Fibroblast of skin of back (primary cell): ENCODE measurements at places on chromosomes 1 and 21.
A peak's percentile ranks its signal among the peaks of the same experiment; 100 is the strongest.

- no peak for DNase-seq
Measured at GRCh38 chr1:156471496-156472490, 28.8 kb downstream of the MEF2D start.

- DNase-seq = no peak
Measured at GRCh38 chr1:246275036-246275435, 232.0 kb downstream of the SMYD3 start.

DNA sequence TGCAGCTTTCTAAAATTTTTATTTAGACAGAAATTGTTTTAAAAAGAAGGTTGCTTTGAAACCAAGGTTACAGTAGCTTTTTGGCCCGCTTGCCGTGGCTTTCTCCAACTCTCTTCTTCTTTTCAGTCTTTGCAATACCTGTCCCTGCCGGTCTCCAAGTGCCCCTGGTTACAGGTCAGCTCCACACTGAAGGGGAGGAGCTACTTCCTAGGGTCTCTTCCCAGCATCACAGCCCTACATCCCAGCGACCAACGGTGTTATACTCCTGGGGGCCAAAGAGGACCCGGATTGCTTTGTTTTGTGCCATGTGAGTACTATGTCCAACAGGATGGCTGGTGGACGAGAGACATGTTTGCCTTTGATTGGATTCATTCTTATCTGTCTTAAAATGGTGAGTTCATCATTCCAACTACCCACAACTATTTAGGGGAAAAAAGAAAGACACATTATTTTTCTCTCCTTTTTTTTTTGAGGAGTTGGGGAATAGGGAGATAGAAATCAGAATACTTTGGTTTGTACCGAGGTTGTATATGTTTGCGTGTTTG lies at the start of gene FNDC7:
FNDC7 (plus strand) TSS at position 303 of the 545 bp plus-strand sequence; CDS start at position 329, 26 bp downstream.
- DNase-seq = peak; percentile 52

- no peak for DNase-seq
Measured at GRCh38 chr1:26838474-26839338, 12.2 kb downstream of the ZDHHC18 start.

- no peak for DNase-seq
Measured at GRCh38 chr1:115665319-115666096, 23.7 kb downstream of the VANGL1 start.

DNA sequence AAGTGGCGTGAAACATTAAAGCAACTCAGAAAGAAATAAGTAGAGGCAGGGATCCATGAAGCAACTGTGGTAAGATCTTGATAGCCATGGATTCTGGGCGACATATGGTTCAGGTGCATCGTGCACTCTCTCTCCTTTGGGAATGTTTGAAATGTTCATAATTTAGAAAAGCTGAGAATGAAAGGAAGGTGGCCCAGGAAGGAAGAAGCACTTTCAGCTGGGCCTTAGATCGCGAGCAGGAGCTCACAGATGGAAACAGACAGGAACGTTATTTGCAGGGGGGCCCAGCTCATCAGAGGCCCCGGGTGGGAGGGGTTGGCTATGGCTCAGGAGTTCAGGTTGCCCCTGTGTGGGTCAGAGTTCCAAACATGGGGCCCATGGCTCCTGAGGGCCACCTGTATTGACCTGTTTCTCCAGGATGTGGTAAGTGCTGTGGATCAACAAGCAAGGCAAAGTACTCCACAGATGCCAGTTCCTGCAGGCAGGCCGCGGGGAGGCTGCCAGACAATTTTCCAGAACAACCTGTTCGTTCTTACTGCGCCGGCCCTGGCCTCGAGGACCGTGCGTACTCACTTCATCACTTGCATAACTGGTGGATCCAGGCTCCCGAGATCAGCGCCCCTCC lies 253.2 kb downstream of the TOMM20 start:
- no peak for DNase-seq

DNA sequence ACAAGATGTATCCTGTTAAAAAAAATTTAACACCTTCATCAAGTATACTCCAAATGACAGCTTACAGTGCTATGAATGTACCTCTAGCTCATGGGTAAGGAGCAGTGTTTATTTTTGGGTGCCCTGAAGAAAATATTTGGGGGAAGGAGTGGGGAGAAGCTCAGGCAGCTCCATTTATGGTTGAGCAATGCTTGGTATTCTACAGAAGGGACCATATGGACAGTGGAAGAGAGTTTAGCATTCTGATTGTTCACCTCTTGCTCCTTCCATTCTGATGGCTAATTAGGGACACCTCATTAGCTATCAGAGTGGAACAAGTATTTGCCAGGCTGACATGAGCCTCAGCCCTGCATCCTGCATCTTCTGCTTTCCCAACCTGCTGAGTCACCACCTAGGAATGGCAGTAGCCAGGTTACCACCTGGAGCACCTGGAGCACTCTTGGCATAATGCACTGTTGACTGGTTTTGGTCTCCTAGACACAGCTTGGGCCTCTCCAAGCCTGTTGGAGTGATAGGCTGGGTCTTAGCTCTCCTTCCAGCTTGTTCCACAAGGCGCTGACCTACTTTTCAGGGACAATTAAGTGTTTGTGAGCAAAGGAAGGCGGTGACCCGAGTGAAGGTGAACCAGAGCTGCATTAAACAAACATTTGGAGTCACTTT lies 62.0 kb upstream of the MACF1 start:
- no peak for DNase-seq

DNA sequence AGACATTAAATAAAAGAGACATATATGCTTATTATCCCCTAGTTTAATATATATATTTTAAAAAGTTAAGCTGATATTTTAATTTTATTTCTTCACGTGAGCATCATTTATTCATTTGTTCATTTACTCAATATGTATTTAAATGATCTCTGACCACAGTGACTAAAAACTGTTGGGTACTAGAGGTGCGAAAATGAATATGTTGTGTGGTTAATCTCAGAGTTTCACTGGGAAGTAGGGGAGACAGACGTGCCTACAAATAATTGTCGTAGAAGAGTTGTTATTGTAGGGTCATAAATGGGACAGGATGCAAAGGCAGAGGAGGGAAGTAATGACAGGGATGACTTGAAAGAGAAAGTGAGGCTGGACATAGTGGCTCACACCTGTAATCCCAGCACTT lies 213.0 kb upstream of the CACYBP start:
- no peak for DNase-seq

DNA sequence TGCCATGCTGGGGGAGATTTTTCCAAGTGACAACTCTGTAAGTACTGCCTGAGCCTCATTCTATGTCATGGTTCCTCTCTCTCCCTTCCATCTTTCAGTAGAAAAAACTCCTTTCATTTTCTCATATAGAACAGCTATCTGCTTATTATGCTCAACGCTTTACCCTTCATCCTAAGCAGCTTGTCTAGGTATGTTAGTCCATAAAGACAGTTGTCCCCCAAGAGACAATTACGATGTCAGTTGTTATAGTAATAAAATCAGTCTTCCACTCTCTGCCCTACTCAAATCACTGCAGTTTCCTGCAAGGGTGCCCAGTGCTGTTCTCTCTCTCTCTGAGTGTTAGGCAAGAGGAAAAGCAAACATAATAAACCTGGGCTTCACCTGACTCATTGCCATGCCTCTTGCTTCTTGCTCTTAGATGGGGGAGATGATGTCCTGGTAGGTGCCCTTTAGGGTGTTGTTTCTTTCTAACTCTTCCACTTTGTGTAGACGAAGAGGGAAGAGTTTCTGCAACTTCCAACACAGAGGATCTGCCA lies 59.4 kb downstream of the PAPPA2 start:
- no peak for DNase-seq

DNA sequence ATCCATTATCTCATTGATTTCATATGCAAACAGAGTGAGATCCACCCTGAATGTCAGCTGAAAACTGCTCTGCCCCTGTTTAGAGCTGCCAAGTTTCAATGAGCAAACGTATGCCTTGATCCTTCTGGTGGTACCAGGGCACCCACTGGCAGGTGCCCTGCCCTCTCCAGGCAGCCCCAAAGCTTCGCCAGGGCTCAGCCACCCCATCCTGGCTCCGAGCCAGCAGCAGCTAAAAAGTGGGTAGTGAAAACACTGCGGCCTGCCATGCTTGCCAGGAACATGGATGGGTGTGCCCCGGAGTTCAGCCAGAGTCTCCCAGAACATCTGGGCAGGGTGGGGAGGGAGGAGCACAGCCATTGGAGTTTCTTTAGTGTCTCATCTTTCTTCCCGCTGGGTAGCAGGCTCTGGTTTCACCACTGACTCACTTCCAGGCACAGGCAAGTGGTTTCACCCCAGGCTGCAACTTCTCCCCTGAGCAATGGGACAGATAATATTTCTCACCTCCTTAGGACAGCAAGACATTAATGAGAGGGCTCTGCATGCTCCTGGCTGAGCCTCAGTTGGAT lies 8.1 kb upstream of the LMX1A start:
- DNase-seq = no peak

GRCh38 chr1:147924813-147925212 lies 3.4 kb upstream of the GPR89B start:
- no peak for DNase-seq

DNA sequence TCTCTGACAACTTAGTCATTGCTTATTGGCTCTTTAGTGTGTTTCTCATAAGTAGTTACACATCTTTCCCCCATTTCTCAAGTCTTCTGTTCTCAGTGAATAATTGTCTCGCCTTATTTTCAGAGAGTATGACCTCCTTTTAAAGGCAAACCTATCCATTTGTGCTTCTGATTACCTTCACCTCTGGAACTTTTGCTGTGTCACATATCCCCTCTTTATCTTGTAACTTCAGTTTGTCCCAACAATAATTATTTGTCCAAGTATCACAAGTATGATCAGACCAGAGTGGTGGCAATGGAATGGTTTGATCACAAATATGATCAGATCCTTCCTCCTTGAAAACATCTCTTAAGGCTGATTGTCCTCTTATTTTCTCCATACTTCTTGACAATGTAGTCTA lies 5.3 kb upstream of the MRPS21 start:
- DNase-seq = no peak

GRCh38 chr1:179298952-179299351 lies 5.4 kb downstream of the SOAT1 start:
- no peak for DNase-seq

- DNase-seq = peak; percentile 52
Measured at GRCh38 chr1:6638226-6638625, 13.6 kb downstream of the THAP3 start.

GRCh38 chr1:101025657-101026429 lies at the start of gene DPH5:
Gene DPH5, minus strand, starts transcription at chr1:101025784. Its CDS starts 341 bp downstream, at chr1:101025443.
- DNase-seq = peak; percentile 94

DNA sequence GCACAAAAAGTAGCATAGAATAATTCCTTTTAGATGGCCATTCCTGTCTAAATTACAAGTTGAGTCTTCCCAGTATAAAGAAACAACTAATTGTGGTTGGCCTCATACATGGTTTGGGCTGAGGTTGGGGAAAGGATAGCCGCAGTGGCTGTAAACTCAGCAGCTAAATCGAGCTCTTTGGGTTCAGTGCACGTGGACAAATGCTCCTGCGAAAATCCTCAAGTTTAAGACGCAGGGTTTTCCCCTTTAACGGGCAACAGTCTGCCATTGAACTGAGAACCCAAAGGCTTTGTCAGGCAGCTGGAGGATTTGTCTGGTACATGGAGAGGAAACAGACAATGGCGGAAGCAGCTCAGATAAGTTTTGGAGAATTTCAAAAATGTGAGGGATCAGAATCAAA lies 331.9 kb downstream of the TGFB2 start:
- DNase-seq = no peak

GRCh38 chr21:27807596-27807995 lies 840.7 kb upstream of the ADAMTS5 start:
- no peak for DNase-seq

DNA sequence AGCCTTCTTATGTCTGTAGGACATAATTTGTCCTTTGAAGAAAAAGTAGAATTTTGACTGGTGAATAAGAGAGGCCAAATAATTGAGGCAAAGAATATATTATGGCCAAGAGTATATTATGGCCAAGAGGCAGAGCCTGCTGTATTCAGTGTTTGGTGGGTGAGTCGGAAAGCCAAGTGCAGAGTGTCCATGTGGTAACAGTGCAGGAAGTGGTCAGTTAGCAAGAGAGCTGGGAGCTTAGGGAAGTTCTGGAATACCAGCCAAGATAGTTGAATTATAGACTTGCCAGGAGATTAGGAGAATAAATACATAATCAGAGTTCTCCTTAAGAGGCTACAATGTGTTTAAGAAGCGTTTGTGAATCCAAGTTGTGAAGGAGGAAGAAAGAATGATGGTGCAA lies 131.5 kb upstream of the LMO4 start:
- DNase-seq = peak; percentile 52
